Stimulated activated naive CD8-positive, alpha-beta T cell treated with anti-CD3 and anti-CD28 coated beads, Interleukin-15, amount 100 ng/mL, for 72 hours (primary cell): ENCODE measurements at places on chromosomes 1 and 21.

DNA sequence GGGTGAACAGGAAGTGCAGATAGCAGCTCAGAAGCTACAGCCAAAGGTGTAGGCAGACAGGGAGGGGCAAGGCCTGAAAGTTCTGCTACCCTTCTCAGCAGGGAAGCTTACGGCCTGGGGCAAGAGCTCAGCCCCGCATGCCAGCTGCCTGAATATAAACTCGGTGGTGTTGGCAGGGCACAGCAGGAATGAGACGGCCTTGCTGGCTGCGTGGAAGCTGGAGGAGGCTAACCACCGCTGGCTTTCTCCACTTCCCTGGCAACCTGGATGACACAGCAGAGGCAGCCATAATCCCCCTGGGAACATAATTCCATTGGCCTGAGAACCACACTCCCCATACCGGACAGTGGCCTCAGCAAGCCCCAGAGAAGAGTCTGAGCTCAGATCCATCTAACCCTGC is 81.9 kb upstream of the PRRC2C start:
- no peak for DNase-seq

GRCh38 chr21:32102426-32102825 is 176.4 kb downstream of the MIS18A start:
- DNase-seq, result no peak

- no peak for DNase-seq
These were observed 342.3 kb downstream of the SMYD3 start for GRCh38 chr1:246164764-246165163.

- no peak for DNase-seq
These were observed 1.9 kb upstream of the SAMSN1 start for GRCh38 chr21:14547834-14548513.

GRCh38 chr1:116571215-116571919 is 541 bp upstream of the CD58 start:
- no peak for DNase-seq

- no peak for DNase-seq
These were observed 23.3 kb downstream of the ZBTB17 start for GRCh38 chr1:15952317-15953258.

DNA sequence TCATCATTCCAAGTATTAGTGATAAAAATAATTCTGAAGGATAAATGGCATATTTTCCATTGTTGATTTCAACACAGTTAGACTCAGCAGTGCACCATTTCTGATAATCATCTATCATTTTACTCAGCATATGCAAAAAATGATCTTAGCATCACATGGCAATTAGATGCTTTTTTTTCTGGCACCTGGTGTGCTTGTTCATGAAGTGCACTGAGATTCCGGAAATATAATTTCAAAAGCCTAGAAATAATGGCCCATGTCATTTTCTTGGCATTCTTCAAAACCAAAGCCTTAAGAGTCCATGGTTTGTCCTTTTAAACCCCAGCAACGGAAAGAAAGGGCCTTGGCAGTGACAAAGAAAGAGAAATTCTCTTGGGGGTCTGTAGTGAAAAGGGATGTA is 278.8 kb downstream of the KIF26B start:
- DNase-seq, result no peak

GRCh38 chr1:153941826-153942725 is 4.4 kb downstream of the DENND4B start:
- no peak for DNase-seq

- no peak for DNase-seq
These were observed 99.4 kb upstream of the SLC45A1 start for GRCh38 chr1:8218351-8219092.

DNA sequence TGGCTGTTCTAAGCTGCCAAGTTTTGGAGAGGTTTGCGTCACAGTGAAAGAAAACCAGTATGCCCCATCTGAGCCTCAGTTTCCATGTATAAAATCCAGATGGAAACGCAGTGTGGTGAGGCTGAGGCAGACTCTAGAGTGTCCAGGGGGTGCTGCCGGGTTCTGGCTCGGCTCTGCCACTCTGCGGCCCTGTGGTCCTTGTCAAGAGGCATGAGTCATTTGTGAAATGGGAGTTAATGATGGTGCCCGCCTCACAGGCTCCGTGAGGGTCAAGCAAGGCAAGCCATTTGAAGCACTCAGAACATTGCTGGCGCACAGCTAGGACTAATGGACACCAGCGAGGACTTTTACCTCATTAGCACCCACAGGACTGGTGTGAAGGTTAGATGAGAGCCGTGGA is 214.3 kb downstream of the PTPRU start:
- no peak for DNase-seq

- no peak for DNase-seq
These were observed at the start of gene PTPRF for GRCh38 chr1:43530483-43531106. PTPRF (plus strand) TSS chr1:43530883; CDS start chr1:43545076, 14,193 bp downstream.

DNA sequence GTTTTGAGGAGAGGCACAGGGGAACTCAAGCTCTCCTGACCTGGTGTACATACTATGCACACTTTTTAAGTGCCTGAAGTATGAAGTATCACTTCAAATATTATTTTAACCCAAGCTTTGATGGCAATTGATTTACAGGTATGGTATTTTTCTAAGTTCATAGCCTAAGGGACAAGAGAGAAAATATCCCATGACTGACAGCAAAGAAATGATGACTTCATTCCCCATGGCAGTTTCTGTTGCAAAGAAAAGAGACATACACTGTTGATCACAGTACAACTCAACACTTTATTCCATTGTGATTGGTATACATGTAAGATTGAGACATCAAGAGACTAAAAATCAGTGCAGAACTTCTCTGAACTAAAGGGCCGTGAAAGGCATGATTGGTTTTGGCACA is 41.8 kb upstream of the BCL10 start:
- no peak for DNase-seq

DNA sequence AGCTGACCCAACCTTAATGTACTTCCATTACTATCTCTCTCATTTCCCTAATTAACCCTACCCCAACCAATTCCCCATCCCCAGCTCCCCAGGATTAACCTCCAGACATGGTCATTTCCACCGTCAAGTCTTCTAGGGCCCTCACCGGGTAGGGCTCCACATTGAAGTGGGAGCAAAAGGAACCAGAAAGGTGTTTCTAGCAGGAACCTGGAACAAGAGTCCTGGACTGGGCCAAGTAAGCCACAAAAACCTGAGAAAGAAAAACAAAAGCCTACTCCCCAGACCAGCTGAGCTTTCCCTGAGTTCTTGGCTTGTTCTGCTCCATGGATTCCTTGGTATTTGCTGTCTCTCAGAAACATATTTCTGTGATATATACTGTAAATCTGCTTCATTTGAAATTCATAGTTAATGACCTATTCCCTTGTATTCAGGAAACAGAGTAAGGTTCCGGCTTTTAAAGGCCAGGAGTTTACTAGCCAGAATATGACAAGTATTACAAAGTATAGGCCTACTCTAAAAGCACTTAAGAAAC is 58.4 kb downstream of the SYF2 start:
- DNase-seq, result no peak

DNA sequence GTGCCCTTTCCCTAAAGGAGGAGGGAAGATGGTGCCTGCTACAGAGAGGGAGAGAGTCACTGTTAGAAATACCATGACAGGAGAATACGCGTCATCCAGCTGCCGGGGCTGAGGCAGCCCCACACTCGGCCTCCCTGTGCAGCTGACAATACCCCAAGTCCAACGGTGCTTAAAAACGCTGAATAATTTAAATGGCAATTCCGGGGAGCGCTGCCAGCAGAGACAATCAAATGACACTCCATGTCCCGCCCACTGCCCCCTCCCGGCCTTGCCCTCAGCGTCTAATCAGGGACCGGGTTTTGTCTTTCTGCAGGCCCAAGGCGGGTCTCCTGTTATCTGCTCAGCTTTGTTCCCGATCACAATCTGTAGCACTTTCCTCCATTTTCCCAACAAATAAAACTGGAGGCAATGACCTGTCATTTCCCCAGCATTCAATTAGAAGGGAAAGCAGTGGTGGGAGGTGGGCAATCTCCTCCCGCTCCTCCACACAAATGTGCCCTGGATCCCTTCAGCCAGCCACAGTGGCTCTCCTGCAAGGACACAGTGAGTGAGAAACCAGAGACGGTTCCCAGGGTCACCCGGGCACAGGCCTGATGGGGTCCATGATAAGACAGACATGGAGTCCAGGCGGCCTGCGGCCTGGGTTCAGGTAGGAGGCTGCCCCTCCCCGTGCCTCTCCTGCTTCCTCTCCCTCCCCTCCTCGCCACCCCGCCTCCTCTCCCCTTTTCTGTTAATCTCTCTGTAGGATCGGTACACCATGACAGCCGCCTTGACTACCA is 42.7 kb upstream of the AJAP1 start:
- DNase-seq, result no peak

DNA sequence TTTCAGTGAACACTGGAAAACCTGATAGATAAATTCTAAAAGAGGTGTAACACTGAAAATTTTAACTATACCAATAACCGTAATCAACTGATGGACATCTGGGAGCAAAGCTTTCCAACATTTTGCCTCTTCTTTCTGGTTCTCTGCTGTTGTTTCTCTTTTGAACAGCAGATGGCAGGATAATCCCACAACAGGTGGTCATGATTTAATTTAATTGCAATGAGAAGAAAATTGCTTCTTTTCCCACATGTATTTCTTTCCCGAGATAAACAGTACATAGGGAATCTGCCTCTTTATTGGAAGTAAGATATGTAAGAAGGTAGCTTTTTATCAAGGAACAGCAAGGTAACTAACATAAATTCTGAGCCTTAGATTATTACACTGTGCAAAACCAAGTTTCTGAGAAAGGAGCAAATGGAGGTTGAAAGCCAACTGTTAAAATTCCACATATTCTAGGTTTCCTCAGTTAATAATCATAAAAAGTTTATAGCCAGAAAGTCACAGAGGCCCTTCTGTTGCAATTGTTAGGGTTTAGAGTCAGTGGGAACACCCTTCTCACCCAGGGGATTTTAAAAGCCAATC is 72.9 kb downstream of the RPS6KA1 start:
- DNase-seq, result peak; percentile 30

DNA sequence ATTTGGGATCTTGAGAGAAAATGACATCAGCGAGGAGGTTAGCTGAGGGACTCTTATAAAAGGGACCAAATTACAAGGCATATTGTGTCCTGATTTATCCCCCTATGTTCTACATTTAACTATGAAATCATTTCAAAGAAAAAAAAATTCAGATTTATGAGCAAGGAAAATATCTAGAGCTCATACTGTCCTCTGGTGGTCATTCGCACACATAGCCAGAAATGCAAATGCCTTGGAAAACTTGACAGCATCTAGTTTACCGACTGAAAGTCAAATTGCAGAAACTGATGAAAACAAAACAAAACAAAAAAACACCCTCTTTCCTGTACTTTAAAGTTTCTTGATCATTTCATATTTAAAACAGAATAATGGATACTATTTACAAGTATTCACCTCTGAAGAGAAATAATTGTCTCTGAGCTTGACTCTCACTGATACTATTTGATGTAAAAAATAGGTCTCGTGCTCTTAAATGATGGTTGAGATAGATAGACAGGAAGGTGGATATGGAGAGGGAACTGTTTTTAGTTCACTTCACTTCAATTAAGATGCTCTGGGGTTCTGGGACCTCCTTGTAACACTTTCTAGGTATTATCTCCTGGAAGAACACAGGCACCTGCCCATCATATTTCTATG is 253.8 kb downstream of the PCP4 start:
- no peak for DNase-seq

- DNase-seq, result no peak
These were observed 23.3 kb upstream of the ZNF326 start for GRCh38 chr1:89971600-89971999.

- peak; percentile 31 for DNase-seq
These were observed 10.1 kb downstream of the HMGCS2 start for GRCh38 chr1:119758584-119758983.

DNA sequence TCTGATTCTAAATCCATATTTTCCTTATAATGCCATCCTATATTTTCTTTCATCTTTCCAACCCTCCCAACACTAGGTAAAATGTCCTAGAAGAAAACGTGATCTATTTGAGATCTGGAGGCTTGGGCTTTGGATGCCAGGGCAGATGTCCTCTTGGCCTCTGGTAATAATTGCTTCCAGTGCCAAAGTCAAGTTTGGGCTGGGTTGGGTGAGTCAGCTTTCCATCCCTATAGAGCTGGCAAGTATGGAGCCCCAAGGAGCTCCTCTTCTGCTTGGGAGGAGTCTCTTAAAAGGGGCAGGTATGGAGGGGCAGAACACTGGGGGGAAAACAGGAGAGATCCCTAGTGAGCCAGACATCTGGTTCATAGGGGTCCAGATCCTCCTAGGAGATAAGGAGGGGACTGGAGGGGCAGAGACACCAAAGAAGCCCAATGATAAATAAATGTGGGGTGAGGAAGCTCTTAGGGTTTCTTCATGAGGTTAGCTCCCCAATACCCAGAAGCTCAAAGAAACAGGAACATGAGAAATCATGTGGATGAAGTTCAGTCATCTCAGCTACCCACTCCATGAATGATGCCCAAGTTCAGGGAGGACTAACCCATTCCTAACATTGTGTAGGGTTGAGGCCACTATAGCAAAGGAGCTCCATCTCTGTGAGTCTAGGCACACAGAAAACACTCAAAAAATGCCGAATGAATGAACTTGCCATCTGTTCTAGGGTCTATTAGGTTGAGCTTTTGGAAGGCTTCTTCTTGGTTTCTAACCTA is 3.5 kb downstream of the C1orf116 start:
- no peak for DNase-seq

GRCh38 chr1:3423245-3423829 is 31.1 kb upstream of the ARHGEF16 start:
- no peak for DNase-seq

DNA sequence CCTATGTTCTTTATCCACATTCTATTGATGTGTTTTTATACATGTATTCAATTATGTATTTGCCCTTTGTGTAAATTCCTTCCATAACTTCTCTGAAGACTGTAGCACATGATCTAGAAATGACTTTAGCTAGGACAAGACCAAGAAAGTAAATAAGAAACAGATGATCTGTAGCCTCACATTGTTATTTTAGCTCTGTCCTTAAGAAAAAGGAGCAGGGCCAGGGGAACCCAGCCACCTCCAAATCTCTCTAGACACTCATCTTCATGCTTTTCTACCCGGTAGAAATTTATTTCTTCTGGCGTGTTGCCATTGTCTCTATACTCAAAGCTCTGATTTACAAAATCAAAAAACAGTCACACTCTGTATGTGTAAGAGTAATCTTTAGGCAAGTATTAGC is 27.1 kb downstream of the CDC7 start:
- no peak for DNase-seq

DNA sequence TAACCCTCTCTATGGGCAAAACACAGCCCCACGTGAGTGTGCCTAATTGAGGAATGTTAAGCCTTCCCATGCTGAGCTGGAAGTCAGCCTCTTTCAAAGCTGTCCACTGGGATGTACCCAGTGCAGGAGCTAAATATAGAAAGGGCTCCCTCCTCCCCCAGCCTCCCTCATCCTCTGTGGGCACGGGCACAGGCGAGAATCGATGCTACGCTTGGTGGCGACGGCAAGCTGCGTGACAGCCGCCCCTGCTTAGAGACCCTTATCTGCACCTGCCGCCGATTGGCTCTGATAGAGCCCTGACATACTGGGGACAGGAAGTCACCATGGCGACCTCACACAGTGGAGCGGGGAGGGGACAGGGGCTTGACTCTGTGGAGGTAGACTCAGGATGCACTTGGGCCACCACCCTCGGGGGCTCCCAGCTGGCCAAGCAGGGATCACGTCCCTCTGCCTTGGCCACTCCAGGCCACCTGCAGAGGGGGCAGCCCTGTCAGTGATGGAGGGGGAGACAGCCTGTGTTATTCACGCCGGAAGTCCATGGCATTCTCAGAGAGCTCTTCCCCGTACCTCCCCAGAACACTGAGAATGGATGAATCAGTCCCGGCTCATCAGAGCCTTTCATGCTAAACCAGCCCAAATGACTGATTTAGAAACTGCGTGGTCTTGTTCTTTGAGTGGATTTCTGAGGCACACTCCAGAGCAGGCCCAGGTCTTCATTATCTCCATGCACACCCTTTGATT is 84.8 kb downstream of the KCND3 start:
- DNase-seq, result no peak

GRCh38 chr1:172776071-172776470 is 117.2 kb downstream of the FASLG start:
- DNase-seq, result no peak
